ENCODE measurements at places on chromosomes 13 and 19.
A peak's percentile ranks its signal among the peaks of the same experiment; 100 is the strongest.

DNA sequence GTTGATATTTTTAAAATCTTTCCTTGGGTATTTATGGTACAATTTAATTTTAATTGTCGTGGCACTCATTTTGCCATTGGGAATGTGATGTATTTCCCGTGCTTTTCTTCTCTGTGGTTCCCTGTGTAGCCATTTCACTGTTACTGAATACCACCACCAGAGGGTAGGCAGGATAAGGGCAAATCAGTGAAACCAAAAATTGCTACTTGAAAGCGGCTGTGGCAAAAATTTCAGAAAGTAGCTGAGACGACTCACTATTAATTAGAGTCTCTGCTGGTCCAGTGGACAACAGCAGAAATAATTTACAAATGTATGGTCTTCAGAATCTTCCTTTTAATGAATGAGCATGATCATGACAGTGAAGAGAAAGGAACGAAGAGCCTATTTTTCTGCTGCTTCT is 34.4 kb upstream of the MIR17HG start:
- DNase-seq: no peak

- DNase-seq: peak; percentile 37
Observed at GRCh38 chr19:10936661-10937084, 8.1 kb downstream of the TIMM29 start.

- no peak for DNase-seq
Observed at GRCh38 chr13:73970421-73971055, 163.7 kb downstream of the KLF12 start.

DNA sequence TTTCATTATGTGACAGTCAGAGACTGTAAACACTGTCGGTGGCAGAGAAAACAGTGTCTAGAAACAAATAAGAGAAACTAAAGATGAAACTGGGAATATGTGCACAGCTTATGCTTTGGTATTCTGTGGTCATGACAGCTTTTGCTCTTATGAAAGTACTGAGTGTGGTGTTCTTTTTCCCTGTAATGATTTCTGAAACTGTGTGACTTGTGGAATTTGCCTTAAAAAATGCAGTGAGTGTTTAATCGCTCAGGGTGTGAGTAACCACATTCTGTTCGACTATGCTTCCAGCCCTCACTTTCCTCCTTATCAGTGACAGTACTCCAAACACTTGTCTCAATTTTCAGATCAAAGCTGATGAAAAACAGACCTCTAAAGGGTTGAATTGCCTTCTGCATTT is 66.9 kb upstream of the DIAPH3 start:
- DNase-seq: no peak

GRCh38 chr19:1503089-1503924 is 9.5 kb downstream of the ADAMTSL5 start:
- no peak for DNase-seq

DNA sequence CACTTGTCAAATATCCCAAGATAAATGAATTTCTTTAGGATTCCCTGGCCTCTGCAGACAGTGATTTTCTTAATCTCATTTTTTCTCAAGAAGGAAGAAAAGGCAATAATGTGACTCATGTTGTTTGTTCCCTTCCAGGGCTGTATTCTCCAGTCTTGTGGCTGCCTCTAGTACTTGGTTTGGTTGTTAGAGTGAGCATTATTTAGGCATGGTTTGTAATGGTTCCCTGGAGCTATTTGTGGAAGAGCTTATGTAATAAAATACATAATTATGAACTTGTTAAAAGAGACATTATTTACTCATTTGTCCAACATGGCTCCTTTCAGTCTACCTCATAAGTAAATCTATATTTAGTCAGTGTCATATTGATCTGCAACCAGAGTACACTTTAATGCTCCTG is 270.4 kb downstream of the DCT start:
- no peak for DNase-seq

DNA sequence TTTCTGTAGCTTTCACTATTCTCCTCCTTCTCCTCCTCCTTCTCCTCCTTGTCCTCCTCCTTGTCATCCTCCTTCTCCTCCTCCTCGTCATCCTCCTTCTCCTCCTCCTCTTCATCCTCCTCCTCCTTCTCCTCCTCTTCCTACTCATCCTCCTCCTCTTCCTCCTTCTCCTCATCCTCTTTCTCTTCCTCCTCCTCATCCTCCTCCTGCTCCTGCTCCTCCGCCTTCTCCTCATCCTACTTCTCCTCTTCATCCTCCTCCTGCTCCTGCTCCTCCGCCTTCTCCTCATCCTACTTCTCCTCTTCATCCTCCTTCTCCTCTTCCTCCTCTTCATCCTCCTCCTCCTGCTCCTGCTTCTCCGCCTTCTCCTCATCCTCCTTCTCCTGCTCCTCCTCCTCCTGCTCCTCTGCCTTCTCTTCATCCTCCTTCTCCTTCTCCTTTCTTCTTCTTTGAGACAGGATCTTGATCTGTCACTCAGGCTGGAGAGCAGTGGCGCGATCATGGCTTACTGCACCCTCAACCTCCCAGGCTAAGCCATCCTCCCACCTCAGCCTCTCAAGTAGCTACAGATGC is 36.3 kb downstream of the TRPM4 start:
- DNase-seq: no peak

DNA sequence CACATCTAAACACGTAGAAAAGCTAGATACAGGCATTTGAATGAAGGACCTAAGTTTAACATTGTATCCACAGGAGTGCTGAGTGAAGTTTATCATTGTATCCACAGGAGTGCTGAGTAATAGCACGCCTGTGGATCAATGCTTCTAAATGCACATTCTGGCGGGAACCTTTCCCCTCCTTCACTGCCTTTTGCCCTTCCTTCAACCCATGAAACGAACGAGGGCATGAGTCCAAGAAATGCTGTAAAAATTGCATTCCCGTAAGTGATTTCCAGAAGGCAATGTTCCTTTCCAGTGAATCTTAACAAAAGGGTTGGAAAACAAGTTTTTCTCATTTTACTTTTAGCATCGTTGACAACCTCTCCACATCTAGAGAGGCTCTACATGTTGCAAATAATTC is 88.1 kb downstream of the ZDHHC20 start:
- DNase-seq: no peak

GRCh38 chr13:62626771-62627170 is 1211.1 kb upstream of the PCDH20 start:
- DNase-seq: no peak

DNA sequence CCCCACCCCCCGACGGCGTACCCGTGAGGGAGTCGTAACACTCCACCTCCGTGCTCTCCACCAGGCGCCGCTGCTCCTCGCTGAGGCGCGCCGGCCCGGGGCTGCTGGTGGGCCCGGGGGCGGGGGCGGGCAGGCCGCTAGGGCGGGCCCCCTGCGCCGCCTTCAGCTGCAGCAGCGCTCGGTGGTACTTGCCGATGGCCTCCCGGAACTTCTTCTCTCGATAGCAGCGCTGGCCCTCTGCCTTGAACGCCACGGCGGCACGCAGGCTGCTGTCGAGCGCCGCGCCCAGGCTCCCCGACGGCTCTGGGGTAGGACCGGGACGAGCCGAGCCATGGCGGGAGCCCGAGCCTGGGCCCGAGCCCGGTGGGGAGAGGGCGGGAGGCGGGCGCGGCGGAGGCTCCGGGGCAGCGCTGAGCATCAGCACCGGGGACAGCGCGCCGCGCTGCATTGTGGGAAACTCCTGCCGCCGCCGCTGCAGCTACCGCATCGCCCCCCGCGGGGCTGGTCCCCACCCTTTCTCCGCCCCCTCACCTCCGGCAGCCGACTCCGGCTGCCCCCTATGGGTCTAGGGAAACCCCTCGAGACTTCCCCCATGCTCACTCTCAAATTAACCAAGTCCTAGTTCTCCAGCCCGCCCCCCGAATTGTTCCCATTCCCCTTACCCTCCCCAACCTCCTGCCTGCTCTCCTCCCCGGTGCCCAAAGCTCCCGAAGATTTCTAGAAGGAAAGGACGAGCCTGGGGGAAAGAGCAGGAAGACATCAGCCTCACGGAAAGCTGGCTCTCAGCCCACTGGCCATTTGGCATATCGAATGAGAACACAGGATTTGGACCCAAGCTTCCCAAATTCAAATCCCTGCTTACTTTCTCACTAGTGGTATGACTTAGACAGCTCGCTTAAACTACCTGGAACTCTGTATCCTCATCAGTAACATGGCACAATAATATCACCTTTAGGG is at the start of gene TTC9B:
TTC9B (minus strand) TSS at position 451 of the 957 bp plus-strand sequence; CDS start at position 448, 3 bp downstream.
- DNase-seq: no peak

- no peak for DNase-seq
Observed at GRCh38 chr13:97284558-97284957, 62.4 kb downstream of the MBNL2 start.

DNA sequence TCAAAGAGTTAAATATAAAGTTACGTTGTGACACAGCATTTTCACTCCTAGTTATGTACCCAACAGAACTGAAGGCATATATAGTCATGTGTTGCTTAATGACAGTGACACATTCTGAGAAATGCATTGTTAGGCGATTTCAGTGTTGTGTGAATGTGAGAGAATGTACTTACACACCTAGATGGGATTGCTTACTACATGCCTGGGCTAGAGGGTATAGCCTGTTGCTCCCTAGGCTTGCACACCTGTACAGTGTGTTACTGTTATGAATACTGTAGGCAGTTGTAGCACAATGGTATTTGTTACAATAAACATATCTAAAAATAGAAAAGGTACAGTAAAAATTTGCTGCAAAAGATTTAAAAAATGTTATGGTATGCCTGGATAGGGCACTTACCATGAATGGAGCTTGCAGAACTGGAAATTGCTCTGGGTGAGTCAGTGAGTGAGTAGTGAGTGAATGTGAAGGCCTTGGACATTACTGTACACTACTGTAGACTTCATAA is 89.2 kb downstream of the DHRS12 start:
- DNase-seq: no peak

DNA sequence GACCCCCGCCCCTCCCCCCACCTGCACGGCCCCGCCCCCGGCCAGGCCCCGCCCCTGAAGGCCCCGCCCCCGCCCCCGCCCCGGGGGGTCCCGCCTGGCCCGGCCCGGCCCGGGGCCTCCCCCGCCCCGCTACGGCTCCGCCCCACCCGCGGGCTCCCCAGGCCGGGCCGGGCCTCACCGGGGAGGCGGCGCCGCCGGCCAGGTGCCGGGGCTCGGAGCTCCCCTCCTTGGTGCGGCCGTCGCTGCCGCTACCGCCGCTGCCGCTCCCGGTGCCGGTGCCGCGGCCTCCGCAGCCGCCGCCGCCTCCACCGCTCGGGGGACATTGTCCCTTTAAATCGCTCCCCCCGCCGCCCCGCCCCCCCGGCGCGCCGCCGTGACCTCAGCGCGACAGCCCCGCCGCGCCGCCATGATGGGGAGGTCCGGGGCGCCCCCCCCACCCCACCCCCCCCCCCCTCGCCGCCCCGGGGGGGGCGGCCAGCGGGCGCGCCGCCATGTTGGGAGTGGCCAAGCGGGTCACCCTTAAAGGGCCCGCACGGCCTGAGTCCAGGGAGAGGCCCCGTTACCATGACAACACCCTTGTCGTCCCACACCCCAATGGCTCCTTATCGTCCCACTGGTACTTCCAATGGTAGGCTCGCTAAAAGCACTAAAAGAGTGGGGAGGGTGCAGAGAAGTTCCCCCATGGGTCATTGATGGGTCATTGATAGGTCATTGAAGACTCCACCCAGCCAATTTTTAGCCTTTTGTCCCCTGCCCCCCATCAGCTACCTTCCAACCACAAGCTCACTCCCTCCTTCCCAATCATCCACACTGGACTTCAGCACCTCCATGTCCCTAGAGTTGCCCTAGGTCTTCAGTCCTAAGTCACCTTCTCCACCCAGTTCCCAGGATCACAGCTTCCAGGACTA is at the start of gene WIZ:
WIZ (minus strand) TSS at position 337 of the 908 bp plus-strand sequence. CDS start 1,649 bp downstream, outside the sequence.
- no peak for DNase-seq

DNA sequence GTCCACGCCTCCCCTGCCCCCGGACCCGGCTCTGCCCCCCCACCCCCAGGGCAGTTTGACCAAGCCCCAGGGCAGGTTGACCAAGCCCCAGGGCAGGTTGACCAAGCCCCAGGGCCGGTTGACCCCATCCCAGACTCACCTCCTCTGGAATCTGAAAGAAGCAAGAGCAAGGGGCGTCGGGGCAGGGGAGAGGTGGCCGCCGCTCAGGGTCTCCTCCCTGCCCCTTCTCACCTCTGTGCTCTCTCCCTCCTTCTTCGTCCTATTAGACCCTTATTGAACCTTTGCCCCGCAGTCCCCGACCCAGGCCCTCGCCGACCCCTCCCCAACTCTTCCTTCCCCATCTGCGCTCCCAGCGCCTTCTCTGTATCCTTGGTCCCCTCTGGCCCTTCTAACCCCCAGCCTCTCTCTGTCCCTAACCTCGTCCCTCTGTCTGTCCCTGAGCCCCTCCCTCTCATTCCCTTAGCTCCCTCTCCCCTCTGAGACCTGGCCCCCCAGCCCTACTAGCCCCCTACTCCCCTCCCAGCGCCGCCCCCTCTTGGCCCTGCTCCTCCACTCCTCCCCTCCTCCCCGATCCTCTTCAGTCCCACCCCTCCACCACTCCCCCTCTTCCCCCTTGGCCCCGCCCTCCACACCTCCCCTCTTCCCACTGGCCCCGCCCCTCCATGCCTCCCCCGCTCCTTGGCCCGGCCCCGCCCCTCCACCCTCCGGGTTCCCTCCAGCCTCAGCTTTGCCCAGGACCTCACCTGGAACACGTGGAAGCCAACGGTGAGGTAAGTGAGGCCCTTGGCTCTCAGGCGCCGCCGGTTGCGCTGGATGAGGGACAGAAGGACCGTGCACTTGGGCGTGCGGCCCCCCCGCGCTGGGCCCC is 7.6 kb downstream of the CAPN12 start:
- no peak for DNase-seq

- DNase-seq: no peak
Observed at GRCh38 chr13:26819046-26819445, 58.5 kb upstream of the GPR12 start.

GRCh38 chr19:14337510-14337909 is 43.7 kb upstream of the ADGRE5 start:
- DNase-seq: no peak

- DNase-seq: no peak
Observed at GRCh38 chr19:2613507-2614295, 88.8 kb downstream of the GNG7 start.

DNA sequence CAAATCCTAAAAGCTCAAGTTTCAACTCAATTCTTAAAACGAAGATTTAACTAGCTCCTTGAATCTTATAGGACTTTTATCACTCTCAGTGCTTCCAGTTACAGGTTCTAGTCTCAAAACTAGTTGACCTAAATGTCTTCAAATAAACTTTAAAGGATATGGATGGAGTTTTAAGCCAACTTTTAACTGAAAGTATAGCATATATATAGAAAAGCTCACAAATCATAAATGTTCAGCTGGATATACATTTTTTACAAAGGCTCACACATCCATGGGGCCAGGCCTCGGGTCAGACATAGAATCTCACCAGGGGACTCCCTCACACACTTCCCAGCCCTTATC is 47.1 kb upstream of the ARHGEF7 start:
- DNase-seq: no peak

DNA sequence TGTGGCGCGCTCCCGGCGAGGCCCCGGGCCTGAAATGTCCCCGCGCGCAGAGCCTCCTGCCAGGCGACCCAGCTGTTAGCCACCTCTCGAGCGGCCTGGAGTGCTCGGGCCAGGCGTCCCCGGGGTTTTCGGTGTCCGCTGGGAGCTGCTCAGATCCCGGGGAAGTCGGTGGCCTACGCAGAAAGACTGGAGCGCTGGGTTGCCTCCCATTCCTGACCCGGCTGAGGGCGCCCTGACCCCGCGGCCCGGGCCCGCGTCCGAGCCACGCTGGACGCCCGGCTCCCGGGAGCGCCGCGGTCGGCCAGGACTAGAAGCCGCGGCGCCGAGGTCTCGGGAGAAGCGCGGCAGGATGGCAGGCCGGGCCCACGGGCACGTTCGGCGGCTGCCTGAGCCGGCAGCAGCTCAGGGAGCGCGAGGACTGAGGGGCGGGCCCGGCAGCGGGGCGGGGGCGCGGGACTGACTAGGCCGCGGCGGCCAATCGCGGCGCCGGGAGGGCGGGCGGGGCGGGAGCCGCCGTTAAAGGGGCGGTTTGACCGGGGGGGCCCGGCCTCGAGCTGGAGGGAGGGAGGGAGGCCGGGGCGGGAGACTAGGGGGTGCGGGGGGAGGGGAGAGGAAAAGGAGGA is 1.3 kb upstream of the ZIC2 start:
- DNase-seq: peak; percentile 10

GRCh38 chr19:46744005-46744691 is 1.7 kb upstream of the FKRP start:
- DNase-seq: no peak
